ENCODE measurements at places on chromosomes 4 and X. TPM values are rescaled to one million over a fixed set of nuclear protein-coding genes. Genes with fewer than 3 reads are reported as not detected.

The KDR gene
- total RNA-seq = 3.4 TPM

The EGF gene
- 2.8 TPM for total RNA-seq

DNA sequence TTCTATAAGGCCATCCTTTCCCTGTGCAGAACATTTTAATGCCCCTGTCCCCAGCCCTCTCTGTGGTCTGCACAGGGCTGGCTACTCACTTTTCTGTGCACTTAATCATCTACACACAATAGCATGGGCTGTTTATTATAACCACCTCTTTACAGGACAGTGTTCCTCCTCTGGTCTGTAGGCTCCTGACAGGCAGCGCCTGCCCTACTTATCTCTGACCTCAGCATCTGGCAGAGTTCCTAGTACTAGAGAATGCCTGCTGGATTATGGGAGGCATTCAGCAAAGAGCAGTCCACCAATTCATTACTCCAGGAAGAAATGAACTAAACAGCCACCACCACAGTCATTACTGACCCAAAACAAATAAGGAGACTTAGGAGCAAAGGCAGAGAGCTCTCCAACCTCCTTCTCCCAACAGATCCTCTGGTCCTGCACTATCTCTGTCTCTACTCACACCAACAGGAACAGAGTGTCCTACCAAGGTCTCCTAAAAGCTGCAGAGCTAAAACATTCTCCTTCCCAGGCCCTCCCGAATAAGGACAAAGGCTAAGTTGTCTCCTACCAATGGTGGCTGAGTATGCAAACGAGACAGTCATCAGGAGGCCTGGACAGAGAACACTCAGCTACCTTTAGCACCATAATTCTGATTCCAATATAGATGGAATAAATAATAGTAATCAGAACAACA, 279.2 kb downstream of the QDPR start:
- H3K36me3 ChIP-seq = no peaks in the 10 kb centered on the region
- no peak for DNase-seq
- no peak overlapping the region for H3K4me3 ChIP-seq
- H3K4me1 ChIP-seq = no peaks in the 10 kb centered on the region
- no peak overlapping the region for H3K27ac ChIP-seq

- no peaks in the 10 kb centered on the region for H3K36me3 ChIP-seq
- no peak for DNase-seq
- H3K4me3 ChIP-seq = no peak overlapping the region
- no peak overlapping the region for H3K27ac ChIP-seq
- no peaks in the 10 kb centered on the region for H3K27me3 ChIP-seq
- H3K4me1 ChIP-seq = no peaks in the 10 kb centered on the region
Measured at GRCh38 chr4:181312066-181312465, 931.1 kb upstream of the TENM3 start.

DNA sequence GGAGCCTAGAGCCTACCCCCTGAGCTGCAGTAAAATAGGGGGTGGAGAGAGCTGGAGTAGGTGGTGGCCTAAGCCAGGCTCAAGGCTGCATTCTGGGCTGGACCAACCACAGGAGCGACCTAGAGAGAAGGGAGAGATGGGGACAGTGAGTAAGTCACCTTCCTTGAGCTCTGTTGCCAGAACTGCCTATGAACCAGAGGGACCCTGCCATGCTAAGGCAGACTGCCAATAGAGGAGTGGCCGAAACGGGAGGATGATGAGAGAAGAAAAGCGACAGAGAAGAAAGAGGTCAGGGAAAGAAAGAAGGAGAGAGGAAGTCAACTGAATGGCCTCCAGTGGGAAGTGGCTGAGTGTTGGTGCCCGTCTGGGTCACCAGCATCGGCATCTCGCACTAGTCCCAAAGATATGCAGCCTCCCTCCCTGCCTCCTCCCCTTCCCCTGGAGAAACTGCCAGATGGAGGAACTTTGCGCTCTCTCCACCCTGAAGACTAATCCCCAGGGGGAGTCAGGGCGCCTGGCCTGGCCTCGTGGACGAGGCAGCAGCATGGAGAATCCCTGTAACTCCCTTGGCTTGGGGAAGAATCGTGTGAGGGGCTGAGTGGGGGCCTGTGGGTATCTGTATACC, 28.8 kb downstream of the ELF4 start:
- no peaks in the 10 kb centered on the region for H3K4me1 ChIP-seq
- DNase-seq = no peak
- H3K4me3 ChIP-seq = no peak overlapping the region

- H3K36me3 ChIP-seq = no peaks in the 10 kb centered on the region
- H3K27me3 ChIP-seq = no peaks in the 10 kb centered on the region
- no peak overlapping the region for H3K4me3 ChIP-seq
Measured at GRCh38 chrX:149495573-149496071, 9.5 kb downstream of the IDS start.

- H3K4me3 ChIP-seq = no peak overlapping the region
- no peaks in the 10 kb centered on the region for H3K4me1 ChIP-seq
- no peaks in the 10 kb centered on the region for H3K27me3 ChIP-seq
- H3K36me3 ChIP-seq = no peaks in the 10 kb centered on the region
Measured at GRCh38 chrX:49077941-49078340, 1.7 kb downstream of the WDR45 start.

Data from colonic mucosa (tissue), 4 donors.